Globus pallidus (tissue), 1 donor: ENCODE measurements at places on chromosomes 3 and 15.

DNA sequence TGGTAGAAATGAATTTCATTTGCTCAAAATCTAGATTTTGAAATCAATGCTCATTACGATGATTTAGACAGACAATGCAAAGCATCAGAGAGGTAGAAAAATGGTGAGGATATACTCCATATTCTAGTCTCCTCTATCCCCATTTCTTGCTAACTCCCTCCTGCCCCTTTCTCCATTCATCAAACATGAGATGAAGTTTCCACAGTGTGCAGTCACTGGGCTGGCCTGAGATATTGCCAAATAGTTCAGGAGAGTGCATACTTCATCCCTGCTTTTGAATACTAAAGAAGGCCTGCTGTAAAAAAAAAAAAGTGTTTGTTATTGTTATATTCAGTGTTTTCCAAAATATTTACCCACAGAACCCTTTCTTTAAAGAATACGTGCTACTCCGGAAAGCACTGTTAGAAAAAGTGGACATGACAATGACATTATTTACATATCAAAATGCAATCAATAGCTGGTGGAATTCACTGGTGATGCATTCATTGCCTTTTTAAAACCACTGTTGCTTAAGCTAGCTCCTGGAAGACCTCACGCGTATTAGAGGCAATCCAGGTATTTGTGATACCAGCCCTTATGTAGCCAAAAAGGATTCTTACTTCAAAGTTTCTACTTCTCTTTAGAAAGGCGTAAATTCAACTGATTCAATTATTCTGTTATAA lies 247.6 kb upstream of the SOX2 start:
- peak; percentile 55 for DNase-seq

- no peak for DNase-seq
These were observed 2.1 kb upstream of the ALAS1 start for GRCh38 chr3:52195823-52196331.

- no peak for DNase-seq
These were observed 654.5 kb upstream of the CFAP20DC start for GRCh38 chr3:59704292-59704691.

DNA sequence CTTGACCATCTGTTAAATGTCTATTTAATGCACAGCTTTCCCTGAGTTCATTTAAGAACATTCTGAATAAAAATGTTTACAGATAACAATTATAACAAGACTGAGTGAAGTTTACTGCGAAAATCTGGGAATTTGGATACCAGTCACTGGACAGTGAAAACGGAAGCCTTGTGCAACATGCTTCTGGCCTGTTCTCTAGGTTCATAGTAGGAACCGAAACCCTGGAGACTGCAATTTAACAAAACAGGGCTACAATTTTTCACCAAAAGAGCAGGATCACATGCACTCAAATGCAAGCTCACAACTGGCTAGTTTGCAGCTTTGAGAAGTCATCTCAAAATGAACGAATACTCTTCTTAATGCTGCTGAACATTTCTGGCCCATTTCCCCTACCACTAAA lies 435.9 kb downstream of the NR2F2 start:
- peak; percentile 4 for DNase-seq

- no peak for DNase-seq
These were observed 98.5 kb downstream of the MTHFS start for GRCh38 chr15:79798311-79798710.

- no peak for DNase-seq
These were observed 131.5 kb downstream of the SLC9A9 start for GRCh38 chr3:143716731-143717130.

- peak; percentile 2 for DNase-seq
These were observed 82.8 kb downstream of the PLXNA1 start for GRCh38 chr3:127065561-127066290.

GRCh38 chr3:102085431-102086176 lies 236.3 kb downstream of the NFKBIZ start:
- no peak for DNase-seq

DNA sequence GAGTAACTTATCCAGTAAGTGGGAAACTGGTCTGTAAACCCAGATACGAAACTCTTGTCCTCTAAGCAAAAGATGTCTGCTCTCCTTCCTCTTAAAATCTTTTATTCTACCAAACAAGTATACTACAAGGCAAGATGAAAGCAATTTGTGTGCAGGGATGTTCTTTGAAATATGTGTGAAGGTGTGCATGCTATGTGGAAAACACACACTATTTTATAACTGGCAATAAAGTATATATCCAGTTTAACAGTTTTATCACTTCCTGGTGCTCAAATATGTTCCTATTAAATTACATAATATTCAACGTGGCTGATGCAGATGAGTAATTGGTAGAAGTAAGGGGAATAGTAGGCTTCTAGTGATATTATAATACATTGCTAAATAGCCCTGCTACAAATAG lies 566.5 kb downstream of the ROBO2 start:
- DNase-seq: no peak

- DNase-seq: no peak
These were observed 27.6 kb downstream of the RUBCN start for GRCh38 chr3:197709135-197709534.

DNA sequence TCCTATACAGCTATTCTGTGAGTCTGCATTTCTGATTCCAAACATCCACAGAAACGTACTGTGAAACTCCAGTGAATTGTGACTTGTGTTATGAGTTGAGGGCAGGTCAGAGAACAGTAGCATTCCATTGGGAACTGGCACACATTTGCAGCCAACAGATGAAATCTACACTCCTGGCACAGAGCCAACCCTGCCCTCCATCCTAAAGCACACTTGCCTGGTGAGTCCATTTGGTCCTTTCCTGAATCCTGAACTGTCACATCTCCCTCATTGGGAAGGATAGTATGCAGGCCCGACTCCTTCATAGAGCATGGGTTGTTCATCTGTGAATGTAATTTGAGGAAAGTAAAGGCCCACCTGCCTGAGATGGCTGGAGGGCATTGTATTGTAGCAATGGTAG lies 314.3 kb upstream of the RASGRP1 start:
- DNase-seq: no peak

DNA sequence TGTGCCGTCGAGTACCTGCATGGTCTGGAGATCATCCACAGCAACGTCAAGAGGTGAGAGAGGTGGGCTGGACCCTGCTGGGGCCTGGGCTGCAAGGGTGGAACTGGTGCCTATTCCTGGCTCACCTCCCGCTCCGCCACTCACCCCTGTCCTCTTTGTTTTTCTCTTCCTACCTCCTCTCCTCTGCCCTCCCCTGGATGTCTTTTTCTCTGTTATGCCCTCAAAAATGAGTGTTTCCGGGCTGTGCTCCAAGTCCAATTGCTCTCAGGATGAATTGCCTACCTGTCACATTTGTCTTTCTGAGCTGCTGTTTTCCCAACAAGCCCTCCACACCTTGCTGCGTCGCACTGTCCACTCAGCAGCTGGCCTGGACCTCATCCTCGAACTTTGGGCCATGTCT lies 28.5 kb upstream of the TATDN2 start:
- no peak for DNase-seq

- no peak for DNase-seq
These were observed 66.9 kb downstream of the PPM1L start for GRCh38 chr3:160822936-160823335.

- DNase-seq: no peak
These were observed 17.6 kb downstream of the THRB start for GRCh38 chr3:24476871-24477656.

- DNase-seq: peak; percentile 72
These were observed 2.8 kb downstream of the DUSP7 start for GRCh38 chr3:52053307-52054304.

- DNase-seq: no peak
These were observed 1.4 kb upstream of the IGDCC4 start for GRCh38 chr15:65423976-65424679.

- no peak for DNase-seq
These were observed 313.1 kb downstream of the WDR72 start for GRCh38 chr15:53446376-53446775.

GRCh38 chr15:34709866-34710265 lies 44.9 kb downstream of the GJD2 start:
- no peak for DNase-seq

DNA sequence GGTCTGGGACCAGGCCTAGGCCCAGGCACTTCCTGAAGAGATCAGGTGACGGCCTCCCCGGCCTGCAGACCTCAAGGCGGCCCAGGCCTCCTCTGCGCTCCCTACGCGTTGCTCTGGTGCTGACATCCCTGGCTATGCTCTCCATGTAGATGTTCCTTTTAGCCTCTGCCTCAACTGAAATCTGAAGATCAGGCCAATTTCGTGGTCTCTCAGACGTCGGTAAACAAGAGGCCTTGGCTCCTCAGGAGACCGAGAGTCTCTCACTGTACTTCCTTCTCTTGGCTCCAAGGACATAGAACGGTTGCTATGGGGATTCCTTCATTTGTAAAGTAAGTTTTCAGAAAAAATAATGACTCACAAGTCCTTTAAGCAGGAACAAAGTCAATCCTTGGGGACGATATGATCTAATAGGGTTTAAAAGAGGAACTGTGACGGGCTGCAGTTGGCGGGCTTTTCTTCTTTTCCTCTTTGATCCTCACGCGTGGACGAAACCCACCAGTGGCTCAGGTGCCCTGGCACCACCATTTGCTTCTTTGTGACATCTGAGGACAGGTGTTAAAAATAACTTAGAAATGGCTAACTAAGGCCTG lies 55.6 kb upstream of the CGNL1 start:
- DNase-seq: no peak

DNA sequence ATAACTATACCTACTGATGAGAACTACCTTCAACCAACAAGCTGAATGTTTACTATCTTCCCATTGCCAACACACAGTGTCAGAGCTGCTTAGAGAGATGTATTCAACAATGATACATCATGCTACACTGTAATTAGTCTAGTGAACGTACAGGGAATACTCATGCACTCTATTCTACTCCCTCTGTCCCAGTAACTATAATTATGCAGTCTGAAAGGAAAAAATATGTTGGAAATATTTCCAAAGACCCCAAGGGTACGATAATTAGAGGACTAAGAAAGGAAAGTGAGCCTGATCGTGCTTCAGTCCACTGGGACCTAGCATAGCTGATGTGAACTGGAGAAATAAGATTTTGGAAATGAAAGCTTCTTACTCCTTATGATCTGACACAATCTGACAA lies 36.9 kb upstream of the FSIP1 start:
- no peak for DNase-seq

GRCh38 chr3:141485641-141486495 lies 959 bp upstream of the RASA2 start:
- DNase-seq: no peak

DNA sequence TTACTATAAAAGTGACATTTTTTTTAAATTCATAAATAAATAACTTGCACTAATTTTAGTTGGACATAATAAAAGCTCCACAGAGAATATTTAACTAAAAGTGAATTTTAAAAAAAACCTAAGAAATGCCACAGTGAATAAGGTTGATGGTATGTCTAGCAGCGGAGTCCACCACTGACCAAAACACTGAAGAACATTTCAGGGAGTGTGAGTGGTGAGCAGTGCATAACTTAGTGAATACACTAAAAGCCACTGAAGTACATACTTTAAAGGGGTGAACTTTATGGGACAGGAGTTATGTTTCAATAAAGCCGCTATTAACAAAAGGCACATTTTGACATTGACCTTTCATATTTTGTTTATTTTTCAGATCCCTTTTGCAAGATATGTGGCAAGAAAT lies 32.3 kb downstream of the SRP14 start:
- no peak for DNase-seq

GRCh38 chr3:141737093-141737492 lies 1.0 kb upstream of the RNF7 start:
- DNase-seq: no peak

DNA sequence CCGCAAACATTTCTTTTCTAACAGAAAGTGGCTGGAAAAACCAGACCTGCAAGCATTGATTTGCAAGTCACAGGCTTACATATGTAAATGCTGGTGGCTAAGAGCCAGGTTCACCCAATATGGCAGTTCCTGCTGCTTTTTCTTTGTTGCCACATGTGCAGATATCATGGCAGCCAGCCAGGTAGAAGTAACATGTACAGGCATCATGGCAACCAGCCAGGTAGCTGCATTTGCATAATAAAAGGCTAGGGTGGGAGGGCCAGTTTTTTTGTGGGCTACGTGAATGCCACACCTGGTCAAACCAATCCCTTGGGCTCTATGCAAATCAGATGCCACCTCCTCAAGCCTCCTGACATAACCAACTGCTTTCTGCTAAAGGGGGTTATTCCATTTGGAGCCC lies 2.8 kb upstream of the SMCO1 start:
- no peak for DNase-seq

DNA sequence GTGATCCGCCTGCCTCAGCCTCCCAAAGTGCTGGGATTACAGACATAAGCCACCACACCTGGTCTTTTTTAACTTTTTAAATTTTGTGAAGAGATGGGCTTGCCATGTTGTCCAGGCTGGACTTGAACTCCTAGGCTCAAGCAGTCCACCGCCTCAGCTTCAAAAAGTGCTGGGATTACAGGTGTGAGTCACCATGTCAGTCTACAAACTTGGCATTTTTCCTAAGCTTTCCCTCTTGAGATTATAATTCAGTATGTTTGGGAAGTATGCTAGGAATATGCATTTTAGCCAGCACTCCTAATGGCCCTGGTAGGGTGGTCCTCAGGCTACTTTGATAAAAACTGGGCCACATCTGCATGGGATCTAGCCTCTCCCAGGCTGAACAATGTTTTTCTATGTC lies 4.4 kb downstream of the WDR73 start:
- no peak for DNase-seq

DNA sequence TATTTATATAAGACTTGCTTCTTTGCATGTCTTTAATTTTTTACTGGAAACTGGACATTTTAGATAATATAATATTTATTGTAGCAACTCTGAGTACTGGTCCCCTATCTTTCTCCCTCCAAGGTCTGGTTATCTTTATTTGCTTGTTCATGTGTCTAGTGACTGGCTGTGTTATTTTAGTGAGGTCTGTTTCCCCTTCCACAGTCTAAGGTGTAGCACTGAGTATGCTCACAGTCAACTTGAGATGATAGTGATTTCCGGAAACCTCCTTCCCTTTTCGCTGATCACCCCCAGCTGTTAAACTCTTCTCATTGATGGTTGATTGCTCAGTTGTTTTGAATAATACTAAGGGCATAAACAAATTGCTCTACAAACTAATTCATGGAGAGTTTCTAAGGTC lies 37.0 kb downstream of the PCNP start:
- no peak for DNase-seq

DNA sequence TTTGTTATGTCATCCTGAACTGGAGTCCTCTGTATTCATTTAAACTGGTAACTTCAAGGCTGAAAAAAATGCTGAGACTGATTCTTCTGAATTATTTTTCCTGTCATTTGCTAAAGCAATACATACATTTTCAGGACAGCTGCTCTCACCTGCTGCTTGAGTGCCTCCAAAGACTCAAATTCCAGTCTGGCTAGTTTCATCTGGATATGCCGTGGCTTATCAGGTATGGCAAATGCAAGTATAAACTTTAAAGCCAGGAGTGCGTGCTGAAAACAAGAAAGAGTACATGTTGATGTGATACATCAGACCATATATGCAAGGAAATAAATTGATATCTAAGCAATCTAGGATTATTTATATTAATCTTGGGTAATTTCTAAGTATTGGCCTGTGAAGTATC lies 146.1 kb downstream of the SNRK start:
- no peak for DNase-seq

- no peak for DNase-seq
These were observed 316.7 kb downstream of the LPP start for GRCh38 chr3:188470508-188471130.
